ENCODE measurements at places on chromosomes 13 and 19. TPM values are rescaled to one million over a fixed set of nuclear protein-coding genes. Genes with fewer than 3 reads are reported as not detected.

DNA sequence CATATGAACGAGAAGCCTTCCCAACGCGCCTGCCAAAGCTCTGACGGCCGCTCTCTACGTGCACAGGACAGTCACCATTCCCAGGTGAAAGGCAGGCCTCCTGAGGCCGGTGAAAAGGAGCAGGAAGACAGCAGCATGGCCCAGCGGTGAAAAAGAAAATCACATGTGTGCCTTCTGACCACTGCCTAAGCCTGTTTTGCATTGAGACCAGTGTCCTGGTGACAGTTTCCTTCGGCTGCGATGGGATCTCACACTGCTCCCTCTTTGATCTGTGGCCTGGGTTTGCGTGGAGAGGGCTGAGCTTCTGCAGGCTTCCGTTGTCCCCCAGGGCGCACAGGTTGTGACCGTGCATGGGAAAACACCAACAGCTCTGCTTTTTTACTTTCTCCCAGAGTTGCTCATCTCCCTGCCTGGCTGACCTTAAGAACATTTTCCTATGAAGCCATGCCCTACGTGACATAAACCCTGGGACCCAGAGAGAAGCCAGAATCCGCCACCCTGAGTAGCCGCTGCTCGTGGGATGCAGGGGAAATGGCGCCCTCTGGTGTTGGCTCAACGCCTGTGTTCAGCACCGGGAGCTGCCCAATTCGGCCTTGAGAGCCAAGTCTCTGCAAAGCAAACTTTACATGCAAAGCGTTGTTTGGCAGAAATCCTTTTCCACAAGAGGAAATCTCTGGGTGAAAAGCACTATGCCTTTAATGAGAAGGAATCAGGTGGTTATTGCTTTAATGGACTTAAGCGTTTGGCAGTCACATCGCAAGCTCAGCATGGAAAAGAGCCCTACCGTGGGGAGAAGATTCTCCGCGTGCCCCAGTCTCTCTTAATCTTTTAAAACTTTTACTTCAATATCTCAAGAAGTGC is 112.2 kb upstream of the GPR12 start:
- H3K4me1 ChIP-seq: no peaks in the 10 kb centered on the region
- no peaks in the 10 kb centered on the region for H3K36me3 ChIP-seq
- H3K27ac ChIP-seq: no peak overlapping the region
- peak; percentile 80 for DNase-seq
- no peaks in the 10 kb centered on the region for H3K27me3 ChIP-seq

DNA sequence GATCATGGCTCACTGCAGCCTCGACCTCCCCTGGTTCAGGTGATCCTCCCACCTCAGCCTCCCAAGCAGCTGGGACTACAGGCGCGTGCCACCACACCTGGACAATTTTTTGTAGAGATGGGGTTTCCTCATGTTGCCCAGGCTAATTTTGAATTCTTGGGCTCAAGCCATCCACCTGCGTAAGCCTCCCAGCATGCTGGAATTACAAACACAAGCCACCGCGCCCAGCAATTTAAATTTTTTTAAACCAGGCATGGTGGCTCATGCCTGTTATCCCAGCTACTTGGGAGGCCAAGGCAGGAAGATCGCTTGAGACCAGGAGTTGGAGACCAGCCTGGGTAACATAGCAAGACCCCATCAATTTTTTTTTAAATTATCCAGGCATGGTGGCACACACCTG is 59.9 kb upstream of the USE1 start:
- peaks cover 3% of the 10 kb centered on the region for H3K27me3 ChIP-seq
- H3K4me3 ChIP-seq: no peak overlapping the region
- DNase-seq: no peak
- no peak overlapping the region for H3K27ac ChIP-seq
- peaks cover 18% of the 10 kb centered on the region for H3K36me3 ChIP-seq
- H3K4me1 ChIP-seq: no peaks in the 10 kb centered on the region

LYPD3 gene
- 0.67 TPM for total RNA-seq

GRCh38 chr13:73261739-73262216 is 203.0 kb downstream of the KLF5 start:
- H3K27ac ChIP-seq: no peak overlapping the region
- peaks cover 2% of the 10 kb centered on the region for H3K27me3 ChIP-seq
- peaks cover 22% of the 10 kb centered on the region for H3K4me1 ChIP-seq
- DNase-seq: no peak

DNA sequence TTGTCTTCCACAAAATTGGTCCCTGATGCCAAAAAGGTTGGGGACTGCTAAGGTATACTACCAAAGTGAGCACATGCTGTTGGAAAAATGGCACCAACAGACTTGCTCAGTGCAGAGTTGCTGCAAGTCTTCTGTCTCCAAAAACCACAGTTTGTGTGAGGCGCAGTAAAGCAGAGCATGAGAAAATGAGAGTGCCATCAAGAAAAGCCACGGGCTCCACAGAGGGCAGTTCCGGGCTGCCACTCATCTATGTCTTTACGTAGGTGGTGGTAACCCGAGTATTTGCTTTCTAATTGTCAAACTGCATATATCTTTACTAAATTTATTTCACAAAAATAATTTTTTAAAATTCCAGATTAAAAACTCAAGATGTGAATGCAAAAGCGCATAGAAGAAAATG is 123.8 kb downstream of the RNF17 start:
- no peak overlapping the region for H3K27ac ChIP-seq
- DNase-seq: no peak
- peaks cover 5% of the 10 kb centered on the region for H3K27me3 ChIP-seq

- no peak for DNase-seq
- no peaks in the 10 kb centered on the region for H3K27me3 ChIP-seq
- H3K36me3 ChIP-seq: no peaks in the 10 kb centered on the region
- no peak overlapping the region for H3K4me3 ChIP-seq
- H3K4me1 ChIP-seq: peaks cover 5% of the 10 kb centered on the region
Observed at GRCh38 chr13:45700971-45701900, 884 bp upstream of the CBY2 start.

GRCh38 chr13:102555914-102556553 is 40.8 kb upstream of the TPP2 start:
- H3K27ac ChIP-seq: no peak overlapping the region
- no peaks in the 10 kb centered on the region for H3K4me1 ChIP-seq
- no peak overlapping the region for H3K4me3 ChIP-seq
- no peaks in the 10 kb centered on the region for H3K27me3 ChIP-seq
- DNase-seq: peak; percentile 29

DNA sequence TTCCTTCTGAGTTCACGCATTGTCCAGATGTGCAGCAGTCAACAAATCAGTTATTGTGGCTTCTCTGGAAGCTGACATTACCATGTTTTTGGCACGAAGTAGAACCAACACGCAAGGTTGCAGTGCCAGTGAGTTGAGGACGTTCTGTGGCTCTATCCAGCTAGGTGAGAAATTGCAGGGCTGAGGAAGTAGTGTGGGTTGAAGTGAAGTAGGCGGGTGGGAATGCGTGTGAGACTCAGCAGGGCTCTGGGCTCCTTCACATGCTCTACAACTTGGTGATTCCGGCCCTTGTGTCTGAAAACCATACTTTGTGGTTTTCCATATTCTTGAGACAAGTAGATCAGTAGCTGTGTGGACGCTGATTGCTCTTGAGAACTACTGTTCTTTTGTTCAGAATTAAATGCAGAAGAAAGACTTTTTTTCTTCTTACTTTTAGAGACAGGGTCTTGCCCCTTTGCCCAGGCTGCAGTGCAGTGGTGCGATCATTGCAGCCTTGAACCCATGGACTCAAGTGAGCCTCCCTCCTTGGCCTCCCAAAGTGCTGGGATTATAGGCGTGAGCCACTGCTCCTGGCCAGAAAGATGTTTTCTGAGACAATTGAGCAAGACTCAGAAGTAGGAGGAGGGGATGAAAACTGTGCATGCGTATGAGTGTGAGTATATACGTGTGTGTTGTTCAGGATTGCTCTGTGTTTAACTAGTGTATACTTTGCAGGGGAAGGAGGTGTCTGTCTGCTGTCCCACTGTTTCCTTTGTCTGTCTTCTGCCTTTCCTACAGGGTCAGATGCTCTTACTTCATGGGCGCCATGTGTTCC is 46.2 kb downstream of the GATAD2A start:
- peaks cover 2% of the 10 kb centered on the region for H3K27me3 ChIP-seq
- DNase-seq: no peak
- H3K36me3 ChIP-seq: peaks cover 5% of the 10 kb centered on the region
- peaks cover 22% of the 10 kb centered on the region for H3K4me1 ChIP-seq

DNA sequence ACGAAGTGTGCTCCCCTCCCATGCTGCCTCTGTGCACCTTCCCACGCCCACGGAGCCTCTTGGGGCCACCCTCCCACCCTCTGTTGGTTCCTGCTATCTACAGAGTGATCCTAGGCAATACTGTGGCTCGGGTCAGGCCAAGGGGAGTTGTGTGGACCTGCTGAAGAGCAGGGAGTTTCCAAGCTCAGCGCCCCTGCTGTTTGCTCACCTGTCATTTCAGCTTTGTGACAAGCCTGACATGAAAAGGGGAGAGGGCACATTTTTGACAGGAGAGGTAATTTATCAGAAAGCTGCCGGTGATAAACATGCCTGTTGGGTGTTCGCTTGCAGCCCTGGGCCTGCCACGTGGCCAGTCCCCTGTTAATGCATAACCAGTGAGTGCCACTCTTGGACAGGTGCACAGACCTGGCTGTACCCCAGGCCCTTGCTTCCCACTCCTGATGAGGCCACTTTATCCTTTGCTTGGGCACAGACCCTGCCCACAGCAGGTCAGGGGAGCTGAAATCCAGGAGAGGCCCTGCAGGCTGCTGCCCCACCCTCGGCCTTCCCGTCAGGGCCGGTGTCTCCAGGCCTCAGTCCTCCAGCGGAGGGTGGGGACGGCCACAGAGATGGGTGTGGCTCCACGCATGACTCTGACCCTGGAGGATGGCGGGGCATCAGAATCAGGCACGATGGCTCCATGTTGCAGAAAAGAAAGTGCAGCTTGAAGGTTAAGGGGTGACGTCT is 201.5 kb upstream of the GPR12 start:
- H3K36me3 ChIP-seq: no peaks in the 10 kb centered on the region
- DNase-seq: no peak
- H3K27ac ChIP-seq: no peak overlapping the region
- H3K4me3 ChIP-seq: no peak overlapping the region
- H3K27me3 ChIP-seq: peaks cover 9% of the 10 kb centered on the region

GRCh38 chr13:113162783-113163685 is 4.6 kb downstream of the PROZ start:
- H3K27me3 ChIP-seq: peaks cover 14% of the 10 kb centered on the region
- H3K27ac ChIP-seq: no peak overlapping the region
- no peak for DNase-seq
- peak overlapping the region; percentile 65 for H3K4me3 ChIP-seq
- H3K36me3 ChIP-seq: peaks cover 3% of the 10 kb centered on the region

DNA sequence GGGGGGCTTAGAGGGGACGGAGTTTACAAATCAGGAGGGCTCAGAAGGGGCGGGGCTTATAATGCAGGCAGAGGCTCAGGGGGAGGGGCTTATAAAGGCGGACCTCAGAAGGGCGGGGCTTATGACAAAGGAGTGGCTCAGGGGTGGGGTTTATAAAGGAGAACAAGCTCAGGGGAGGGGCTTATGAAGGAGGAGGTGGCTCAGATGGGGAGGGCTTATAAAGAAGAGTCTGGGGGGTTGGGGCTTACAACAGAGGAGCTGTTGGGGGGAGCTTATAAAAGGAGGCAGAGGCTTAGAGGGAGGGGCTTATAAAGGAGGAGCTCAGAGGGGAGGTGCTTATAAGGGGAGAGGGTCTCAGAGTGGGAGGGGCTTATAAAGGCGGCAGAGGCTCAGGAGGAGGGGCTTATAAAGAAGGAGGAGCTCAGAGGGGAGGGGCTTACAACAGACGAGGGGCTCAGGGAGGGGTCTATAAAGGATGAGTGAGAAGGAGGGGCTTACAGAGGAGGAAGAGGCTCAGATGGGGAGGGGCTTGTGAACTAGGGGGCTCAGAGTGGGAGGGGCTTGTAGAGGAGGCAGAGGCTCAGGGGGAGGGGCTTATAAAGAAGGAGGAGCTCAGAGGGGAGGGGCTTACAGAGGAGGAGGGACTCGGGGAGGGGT is 1.0 kb downstream of the SMIM24 start:
- H3K27ac ChIP-seq: no peak overlapping the region
- peaks cover 3% of the 10 kb centered on the region for H3K36me3 ChIP-seq
- H3K27me3 ChIP-seq: peaks cover 11% of the 10 kb centered on the region
- DNase-seq: no peak
- no peaks in the 10 kb centered on the region for H3K4me1 ChIP-seq

DNA sequence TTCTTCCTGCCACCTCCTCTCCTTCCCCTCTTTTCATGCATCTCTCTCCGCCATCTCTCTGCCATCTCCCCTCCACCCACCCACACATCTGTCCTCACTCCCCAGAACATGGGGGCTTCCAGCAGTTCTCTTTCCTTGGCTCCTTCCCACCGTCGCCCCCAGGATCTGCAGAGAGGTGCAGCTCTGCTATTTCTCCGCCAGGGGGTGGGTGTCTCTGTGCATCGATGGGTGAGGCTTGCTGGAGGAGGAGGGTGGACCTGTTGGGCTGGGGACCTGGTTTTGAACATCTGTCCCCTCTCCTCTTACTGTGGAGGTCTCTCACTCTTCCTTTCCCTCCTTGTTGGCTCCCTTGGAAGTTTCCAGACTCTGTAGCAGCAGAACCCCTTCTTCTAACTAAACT is 51.7 kb downstream of the MYH14 start:
- H3K27me3 ChIP-seq: no peaks in the 10 kb centered on the region
- peak overlapping the region; percentile 16 for H3K4me3 ChIP-seq
- no peak for DNase-seq
- H3K36me3 ChIP-seq: peaks cover 20% of the 10 kb centered on the region

- peaks cover 6% of the 10 kb centered on the region for H3K27me3 ChIP-seq
- no peak overlapping the region for H3K27ac ChIP-seq
- no peaks in the 10 kb centered on the region for H3K4me1 ChIP-seq
- no peak overlapping the region for H3K4me3 ChIP-seq
Observed at GRCh38 chr19:5478241-5478924, 23.2 kb downstream of the ZNRF4 start.

CLEC17A gene
- not detected for total RNA-seq

ZNF100 gene
- total RNA-seq: 18.2 TPM

GRCh38 chr19:38657633-38658222 is 10.3 kb downstream of the ACTN4 start:
- H3K4me3 ChIP-seq: peak overlapping the region; percentile 67
- H3K36me3 ChIP-seq: peaks cover 16% of the 10 kb centered on the region
- H3K27ac ChIP-seq: peak overlapping the region; percentile 94
- peaks cover 16% of the 10 kb centered on the region for H3K27me3 ChIP-seq

- no peak overlapping the region for H3K4me3 ChIP-seq
- H3K36me3 ChIP-seq: peaks cover 33% of the 10 kb centered on the region
- no peak overlapping the region for H3K27ac ChIP-seq
- H3K27me3 ChIP-seq: peaks cover 3% of the 10 kb centered on the region
- peaks cover 2% of the 10 kb centered on the region for H3K4me1 ChIP-seq
Observed at GRCh38 chr19:963486-963951, 20.6 kb upstream of the WDR18 start.

- no peaks in the 10 kb centered on the region for H3K36me3 ChIP-seq
- peaks cover 5% of the 10 kb centered on the region for H3K27me3 ChIP-seq
- H3K4me1 ChIP-seq: peaks cover 28% of the 10 kb centered on the region
- no peak for DNase-seq
Observed at GRCh38 chr13:48582084-48582483, 49.2 kb upstream of the RCBTB2 start.

NDUFS7 gene
- total RNA-seq: 84.0 TPM
